Activated CD4-positive, alpha-beta T cell treated with anti-CD3 and anti-CD28 coated beads for 1 hour (primary cell): ENCODE measurements at places on chromosomes 6 and 20.
A peak's percentile ranks its signal among the peaks of the same experiment; 100 is the strongest.

GRCh38 chr20:50885068-50885467, 46.2 kb downstream of the ADNP start:
- DNase-seq, result no peak

- DNase-seq, result no peak
Observed at GRCh38 chr6:105014954-105015353, 58.0 kb downstream of the LIN28B start.

DNA sequence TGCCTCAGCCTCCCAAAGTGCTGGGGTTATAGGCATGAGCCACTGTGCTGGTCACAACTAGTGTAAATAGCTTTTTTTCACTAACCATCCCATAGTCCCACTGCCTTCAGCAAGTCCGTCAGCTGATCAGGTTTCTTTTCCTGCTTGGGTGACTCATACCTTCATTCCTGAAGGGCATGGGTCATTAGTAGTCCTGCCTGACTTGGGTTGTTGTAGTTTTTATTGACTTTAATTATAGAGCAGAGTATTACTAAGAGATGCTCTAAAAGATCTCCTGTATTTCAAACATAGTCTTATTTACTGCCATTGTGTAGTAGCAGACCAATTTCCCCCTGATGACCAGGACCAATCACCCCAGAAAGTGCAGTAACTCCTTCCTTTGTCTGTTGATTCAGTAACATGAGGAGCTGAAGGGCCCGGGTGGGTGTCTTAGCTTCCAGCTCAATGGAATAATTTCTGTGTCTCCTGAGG, 25.8 kb downstream of the HLA-C start:
- no peak for DNase-seq

DNA sequence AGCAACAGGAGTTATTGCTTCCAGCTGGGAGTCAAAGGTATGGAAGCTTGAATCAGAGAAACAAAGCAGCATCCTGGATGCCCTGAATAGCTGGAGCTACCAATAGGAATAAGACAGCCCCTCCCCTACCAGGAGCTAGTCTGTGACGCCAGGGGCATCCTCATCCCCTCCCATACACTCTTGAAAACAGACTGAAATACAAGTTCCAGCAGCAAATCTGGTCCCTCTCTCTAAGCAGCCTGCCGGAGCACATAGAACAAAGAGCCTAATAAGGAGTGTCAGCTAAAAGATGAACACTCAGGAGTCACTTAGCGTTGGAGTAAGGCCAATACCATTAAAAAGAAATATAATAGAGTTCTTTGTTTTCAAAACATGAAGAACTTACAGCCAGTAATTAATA, 25.6 kb downstream of the FILIP1 start:
- DNase-seq, result no peak

DNA sequence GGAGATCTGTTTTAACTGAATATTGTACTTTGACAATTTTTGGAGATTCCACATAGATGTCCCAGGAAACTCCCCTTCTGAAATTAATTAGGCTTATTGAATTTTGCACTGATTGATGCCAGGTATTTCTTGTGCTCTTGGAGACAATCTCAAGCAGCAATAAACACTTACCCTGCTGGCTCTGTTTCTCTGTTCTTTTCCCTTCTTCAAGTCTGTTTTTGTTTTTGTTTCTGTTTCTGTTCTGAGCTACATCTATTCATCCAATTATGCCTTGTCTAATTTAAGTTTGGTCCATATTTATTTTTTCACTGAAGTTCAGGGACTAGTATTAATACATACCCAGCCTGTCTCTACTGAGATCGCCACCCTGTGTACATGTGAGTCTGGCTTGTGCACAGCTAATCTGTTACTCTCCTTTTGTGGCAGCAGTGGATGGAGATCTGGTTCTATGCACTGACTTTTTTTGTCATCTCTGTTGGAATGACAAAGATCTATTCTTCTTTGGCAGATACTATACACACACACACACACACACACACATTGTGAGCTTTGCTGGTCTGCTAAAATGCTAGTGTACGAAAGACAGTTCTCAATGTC, 51.9 kb downstream of the IL22RA2 start:
- no peak for DNase-seq

DNA sequence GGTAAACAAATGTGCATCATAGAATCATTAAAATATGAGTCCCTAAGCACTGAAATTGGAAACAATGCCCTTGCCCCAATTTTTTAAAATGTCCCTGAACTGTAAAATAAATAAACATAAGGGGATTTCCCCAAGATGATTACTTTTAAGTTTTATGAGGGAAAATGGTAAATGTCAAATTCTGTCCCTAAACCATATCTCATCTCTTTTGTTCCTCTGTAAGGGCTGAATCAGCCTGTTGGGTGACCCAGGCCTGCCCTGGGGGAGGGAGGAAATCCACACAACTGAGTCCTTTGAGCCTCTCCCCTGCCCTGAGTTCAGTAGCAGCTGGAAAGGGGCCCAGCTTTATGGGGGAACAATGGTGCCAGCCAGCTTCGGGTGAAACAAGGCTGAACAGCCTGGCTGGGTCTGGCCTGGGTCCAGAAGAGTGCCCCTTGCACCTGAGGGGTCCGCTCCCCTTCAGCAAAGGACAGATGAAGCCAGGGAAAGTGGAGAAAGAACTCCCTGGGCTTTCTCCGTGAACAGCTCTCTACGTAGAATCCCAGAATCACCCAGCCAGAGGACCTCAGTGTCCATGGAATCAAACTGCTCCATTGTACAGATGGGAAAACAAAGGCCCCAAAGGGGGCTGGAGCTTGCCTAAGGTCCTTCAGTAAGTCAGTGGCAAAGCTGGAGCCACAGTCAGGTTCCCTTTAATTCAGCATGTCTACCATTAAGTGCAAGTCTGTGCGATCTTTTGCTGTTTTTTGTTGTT, 28.2 kb upstream of the ITCH start:
- no peak for DNase-seq

DNA sequence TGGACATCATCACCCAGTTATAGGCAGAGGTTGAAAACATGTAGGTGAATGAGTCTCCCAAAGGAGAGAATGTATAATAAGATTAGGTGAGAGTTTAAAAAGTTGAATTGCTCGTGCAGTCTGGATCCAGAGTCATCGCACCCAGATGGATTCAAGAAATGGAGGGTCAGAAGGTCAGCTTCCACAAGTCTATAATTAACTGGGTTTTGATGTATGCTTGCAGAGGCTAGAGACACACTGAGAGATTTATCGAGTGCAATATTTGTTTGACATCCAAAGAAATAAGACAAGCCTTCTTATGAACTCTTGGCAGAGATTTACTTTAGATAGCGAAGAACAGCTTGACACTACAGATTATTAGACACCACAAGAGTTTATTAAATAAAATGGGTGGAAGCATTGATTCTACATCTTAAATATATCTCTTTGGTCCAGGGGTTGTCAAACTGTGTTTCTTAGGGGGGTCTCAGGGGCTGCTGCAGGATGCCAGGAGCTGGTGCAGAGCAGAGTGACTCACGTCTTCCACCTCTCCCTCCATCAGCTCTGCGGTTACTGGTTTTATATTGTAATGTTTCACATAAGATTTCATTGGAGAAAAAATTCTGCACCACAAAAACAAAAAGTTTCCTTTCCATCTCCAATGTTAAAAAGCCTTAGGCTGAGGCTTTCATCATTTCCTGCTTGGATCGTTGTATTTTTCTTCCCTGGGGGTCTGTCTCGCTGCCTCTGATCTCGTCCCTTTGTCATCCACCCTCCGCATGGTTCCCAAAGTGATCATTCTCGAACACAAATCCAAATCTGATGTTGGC, 176.2 kb upstream of the AHI1 start:
- no peak for DNase-seq

DNA sequence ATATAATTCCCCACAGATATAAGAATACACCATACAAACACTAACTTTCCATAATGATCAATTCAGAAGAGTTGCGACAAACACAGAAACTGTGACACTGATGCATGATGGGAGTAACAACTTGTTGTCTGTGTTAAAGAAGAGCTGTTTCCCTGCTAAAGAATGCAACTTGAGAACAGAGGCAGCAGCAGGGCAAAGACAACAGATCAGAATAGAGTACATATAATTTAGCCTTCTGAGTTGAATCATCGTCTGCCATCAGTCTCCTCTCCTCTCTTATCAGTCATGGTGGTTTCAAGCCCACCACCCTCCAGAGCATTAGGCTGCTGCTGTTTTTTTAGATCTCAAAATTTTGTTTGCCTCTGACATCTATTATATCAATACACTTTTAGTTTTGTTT, 280.4 kb downstream of the UBE3D start:
- no peak for DNase-seq

DNA sequence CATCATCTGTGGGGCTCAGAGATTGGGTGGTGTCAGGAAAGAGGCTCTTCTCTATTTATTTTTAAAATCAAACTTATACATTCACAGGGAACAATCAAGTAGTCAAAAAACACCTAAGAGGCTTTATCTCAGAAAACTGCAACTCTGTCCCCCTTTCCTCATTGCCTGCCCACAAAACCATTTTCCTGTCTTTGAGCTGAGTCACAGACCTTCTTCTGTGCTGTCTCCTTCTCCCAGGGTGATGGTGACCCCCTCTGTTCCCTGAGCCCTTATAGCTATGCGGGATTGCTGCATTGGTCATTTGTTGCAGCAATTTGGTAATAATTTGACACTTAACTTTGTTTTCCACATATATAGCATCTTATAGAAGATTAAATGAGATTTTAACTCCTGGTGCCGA, 195.2 kb upstream of the PROKR2 start:
- no peak for DNase-seq

DNA sequence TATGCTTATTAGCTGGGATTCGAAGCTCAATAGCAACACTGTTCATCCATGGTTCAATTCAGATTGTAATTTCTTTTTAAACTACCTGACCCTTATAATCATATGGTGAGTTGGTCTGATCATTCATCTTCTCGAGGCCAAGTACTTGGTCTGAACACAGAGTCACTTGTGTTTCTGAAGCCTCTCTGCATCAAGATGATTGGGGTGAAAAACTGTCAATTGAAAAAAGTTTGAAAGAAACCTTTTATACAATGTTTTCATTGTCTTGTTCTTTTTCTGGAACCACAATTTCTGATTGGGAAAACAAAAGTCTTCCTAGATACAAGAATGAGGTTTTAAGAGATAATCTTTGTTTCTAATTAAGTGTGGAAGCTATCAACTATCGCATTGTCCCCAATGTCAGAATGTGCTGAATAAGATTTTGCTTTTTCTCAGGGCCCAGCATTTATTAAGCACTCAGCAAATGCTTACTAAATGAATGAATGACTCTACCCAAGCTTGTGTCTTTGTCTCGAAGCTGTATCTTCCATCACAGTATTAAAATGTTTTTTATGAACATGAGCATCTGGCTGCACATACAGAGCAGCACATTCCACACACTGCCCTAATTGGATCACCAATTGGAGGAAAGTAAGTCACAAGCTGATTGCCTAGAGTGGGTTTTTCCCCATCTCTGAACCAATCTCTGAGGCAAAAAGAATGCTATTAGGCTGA, 45.0 kb upstream of the MOXD1 start:
- DNase-seq, result no peak

DNA sequence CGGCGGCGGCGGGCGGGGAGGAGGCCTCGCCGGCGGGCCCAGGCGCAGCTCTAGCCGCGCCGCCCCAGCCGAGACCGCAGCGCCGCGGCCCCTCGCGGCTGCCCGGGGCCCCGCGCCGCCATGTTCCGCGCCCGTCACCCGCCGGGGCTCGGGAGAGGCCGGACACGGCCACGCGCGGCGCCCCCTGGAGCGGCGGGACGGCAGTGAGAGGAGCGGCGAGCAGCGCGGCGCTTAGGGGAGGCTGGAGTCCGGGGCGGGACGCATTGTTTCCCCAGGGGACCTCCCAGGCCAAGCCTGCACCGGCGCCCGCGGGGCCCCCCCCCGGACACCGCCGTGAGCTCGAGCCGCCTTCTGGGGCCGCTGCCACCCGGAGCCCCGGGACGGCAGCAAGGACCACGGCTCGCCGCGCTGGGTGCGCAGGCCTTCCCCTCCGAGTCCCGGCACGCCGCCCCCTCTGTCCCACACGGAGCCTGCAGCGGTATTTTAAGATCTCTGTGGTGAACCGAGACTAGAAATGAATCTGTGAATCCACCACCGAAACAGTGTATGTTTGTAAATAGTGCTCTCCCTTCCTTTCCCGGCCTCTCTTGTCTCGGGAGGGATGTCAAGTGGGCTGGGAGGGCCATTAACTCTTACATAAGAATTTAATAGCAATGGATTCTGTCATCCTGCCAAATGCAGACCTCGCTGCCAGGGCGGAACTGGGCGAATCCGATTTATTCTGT, 424 bp upstream of the KIF13A start:
- no peak for DNase-seq

DNA sequence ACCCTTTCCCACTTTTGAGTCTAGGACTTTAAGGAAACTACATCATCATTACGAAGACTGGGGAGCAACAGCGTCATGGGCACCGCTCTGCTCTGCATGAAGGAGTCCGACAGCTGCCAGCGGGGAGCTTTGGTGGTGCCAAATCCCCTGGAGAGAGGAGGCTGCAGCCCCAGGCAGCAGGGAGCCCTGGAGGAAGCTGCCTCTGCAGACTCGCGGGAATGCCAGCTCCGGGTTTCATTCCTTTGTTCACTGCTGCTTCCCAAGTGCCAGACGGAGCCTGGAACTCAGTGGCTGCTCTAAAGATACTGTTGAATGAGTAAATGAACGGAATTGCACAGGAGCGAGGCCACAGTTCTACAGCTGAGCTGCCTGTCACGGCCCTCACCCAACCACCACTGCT, 196.5 kb upstream of the THBS2 start:
- no peak for DNase-seq

GRCh38 chr20:22579119-22579427, 5.3 kb downstream of the FOXA2 start:
- DNase-seq, result no peak

GRCh38 chr6:45714741-45715507, 300.7 kb downstream of the CLIC5 start:
- DNase-seq, result peak; percentile 14

- no peak for DNase-seq
Observed at GRCh38 chr6:134533991-134534390, 216.1 kb upstream of the SGK1 start.

- DNase-seq, result no peak
Observed at GRCh38 chr6:31771992-31772358, 5.2 kb downstream of the VWA7 start.

GRCh38 chr20:34709831-34710567, 5.9 kb downstream of the TP53INP2 start:
- DNase-seq, result peak; percentile 51

DNA sequence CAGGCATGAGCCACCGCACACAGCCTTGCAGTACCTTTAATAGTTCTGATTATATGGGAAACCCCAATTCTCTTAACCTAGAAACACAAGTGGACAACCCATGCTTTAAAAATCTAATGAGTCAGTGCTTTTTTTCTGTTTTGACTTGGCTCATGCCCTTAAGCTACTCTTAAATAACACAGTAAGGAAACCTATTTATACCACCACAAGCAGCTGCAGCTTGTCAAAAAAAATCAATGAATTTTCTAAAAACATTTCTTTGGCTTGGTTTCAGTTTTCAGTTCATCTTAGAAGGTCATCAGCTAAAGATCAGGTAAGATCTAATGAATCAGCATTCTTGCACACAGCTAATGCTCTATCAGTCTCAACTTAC, 124.1 kb upstream of the DST start:
- no peak for DNase-seq
